Ovary (tissue), 10 donors: ENCODE measurements at places on chromosomes 4 and X. TPM values are rescaled to one million over a fixed set of nuclear protein-coding genes. Genes with fewer than 3 reads are reported as not detected.

- no peak for DNase-seq
These were observed 244.2 kb downstream of the BCOR start for GRCh38 chrX:39853417-39854030.

- no peak for DNase-seq
These were observed 65.6 kb downstream of the UBA6 start for GRCh38 chr4:67635331-67635730.

DNA sequence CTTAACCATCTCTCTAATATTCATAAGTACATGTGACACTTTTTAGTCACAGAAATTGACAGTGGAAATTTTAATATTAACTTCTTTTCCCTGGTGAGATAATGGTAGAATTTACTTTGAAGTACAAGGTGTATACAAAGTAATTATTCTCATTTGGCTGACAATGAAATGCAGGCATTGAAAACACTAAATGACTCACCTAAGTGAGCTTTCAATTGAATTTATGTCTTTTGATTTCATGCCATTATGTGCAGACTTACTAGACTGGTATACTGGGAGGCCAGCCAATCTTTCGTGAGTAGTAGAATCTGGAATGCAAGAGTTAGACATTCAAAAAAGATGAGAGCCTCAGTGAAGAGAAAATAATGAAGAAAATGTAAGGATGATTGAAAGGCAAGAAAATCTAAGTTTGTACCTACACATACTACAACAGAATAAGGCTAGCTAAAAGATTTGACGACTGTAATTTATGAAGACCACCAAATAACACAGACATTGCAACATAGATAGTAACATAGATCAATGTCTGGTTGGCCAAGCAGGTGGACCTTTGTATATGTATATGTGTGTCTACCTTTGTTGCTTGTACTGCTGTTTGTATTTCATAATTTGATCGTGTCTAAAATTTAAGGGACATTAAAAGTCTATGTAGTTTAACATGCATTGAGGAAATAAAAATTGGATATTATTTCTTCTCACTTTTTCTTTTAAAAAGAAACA lies 459.7 kb downstream of the IL15 start:
- DNase-seq = no peak

DNA sequence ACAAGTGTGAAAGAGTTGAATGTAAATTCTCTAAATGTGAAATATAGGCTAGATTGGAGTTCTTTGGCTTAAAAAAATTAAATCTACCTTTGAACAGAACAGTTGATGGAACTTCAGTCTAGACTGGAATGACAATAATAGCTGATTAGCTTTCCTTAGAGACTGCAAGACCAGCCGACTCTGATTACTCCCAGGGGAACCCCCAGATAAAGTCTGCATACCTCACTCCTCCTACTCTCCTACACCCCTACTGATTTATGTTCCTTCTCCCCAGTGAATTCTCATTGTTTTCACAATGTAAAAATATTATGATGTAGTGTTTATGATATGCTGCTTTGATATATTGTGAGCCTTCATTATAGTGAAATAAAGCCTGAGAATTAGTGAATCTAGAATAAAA lies 241.3 kb downstream of the CFAP299 start:
- DNase-seq = no peak

- DNase-seq = no peak
These were observed 156.2 kb downstream of the ENOX2 start for GRCh38 chrX:130746709-130747342.

DNA sequence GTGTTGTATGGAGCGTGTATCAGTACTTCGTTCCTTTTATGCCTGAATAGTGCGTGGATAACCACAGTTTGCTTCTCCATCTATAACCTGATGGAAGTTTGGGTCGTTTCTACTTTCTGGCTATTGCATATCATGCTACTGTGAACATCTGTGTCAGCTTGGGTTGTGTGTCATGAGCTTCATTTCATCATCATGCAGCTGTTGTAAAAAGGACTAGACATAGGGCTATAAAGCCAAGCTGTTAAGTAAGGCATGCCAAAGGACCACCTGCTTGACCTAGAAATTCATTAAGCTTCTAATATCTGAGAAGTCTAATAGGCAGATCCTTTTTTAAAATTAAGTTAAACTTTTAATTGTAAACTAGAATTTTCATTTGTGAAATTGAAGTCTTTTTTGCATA lies 18.4 kb downstream of the SMS start:
- no peak for DNase-seq

UGT2A1 gene
- polyA plus RNA-seq = not detected

VCX3B gene
- polyA plus RNA-seq = not detected
